Stimulated activated CD4-positive, alpha-beta T cell treated with anti-CD3 and anti-CD28 coated beads, Interleukin-15, amount 100 ng/mL, for 1 hour (primary cell): ENCODE measurements at places on chromosomes 3 and 15.

GRCh38 chr15:69881766-69882165 is 216.0 kb downstream of the TLE3 start:
- DNase-seq: no peak

GRCh38 chr3:160027541-160028195 is 39.0 kb downstream of the IL12A start:
- DNase-seq: no peak

DNA sequence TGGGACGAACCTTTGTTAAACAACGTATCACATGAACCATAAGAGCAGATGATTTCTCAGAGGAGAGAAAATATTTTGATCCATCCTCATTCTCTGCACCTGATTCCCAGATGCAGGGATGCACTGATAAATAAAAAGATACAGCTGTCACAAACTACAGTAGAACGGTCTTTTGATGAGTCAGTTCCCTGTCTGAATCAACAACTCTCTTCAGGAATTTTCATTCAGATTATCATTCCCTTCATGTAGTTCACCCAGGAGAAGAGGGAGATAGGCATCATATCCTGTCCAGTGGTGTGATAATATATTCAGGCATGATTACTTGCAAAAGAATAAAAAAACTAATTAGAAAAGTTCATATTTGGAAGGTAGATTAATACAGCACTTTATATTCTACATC is 521.5 kb downstream of the PYDC2 start:
- no peak for DNase-seq

DNA sequence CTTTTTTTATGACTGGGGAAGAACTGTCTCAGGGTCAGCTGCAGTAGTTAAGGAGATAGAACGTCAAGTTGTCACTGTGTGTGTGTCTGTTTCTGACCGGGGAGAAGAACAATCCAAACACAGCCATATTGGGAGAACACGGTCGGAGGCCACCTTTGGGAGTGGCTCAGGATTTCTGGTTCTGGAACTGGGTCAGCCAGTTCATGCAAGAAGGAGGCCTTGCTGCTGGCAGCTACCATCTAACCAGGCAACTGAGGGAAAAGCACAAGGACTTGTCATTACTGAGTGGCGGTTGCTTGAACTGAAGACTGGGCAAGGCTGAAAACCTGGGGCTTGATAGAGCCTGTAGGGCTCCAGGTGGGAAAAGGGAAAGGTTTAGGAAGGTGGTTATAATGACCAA is 24.6 kb downstream of the GLDN start:
- DNase-seq: no peak

DNA sequence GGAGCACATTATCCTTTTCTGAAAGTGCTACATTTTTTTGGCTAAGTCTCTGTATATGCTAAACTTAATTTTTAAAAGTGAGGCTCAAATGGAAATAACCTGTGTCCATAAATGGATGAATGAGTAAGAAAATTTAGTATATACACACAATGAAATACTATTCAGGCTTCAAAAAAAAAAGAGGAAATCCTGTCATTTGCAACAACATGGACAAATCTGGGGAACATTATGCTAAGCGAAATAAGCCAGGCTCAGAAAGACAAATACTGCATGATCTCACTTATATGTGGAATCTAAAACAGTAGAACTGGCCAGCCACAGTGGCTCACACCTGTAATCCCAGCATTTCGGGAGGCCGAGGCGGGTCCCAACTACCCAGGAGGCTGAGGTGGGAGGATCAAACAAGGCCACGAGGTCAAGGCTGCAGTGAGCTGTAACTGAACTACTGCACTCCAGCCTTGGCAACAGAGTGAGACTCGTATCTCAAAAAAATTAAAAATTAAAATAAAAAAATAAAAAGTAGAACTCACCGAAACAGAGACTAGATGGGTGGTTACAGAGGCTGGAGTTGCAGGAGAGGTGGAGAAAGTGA is 25.8 kb downstream of the CCDC12 start:
- DNase-seq: no peak

- DNase-seq: no peak
Observed at GRCh38 chr15:96303503-96304056, 26.9 kb upstream of the NR2F2 start.

DNA sequence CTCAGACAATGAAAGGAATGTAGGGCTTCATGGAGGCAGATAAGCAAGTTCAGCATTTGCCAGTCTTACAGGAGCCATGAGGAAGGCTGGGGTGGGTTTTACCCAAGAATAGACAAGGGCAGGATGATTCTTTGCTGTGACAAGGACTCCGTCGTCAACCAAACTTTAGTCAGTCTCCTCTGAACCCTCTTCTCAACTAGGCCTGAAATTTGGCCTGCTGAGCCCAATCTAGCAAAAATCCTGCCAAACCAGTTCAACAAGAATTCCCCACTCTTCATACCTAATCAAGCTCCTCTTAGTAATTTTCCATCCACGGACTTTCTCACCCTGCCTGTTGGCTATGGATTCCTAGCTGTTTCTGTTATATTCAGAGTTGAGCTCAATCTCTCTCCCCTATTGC is 280.5 kb downstream of the TBL1XR1 start:
- DNase-seq: no peak

DNA sequence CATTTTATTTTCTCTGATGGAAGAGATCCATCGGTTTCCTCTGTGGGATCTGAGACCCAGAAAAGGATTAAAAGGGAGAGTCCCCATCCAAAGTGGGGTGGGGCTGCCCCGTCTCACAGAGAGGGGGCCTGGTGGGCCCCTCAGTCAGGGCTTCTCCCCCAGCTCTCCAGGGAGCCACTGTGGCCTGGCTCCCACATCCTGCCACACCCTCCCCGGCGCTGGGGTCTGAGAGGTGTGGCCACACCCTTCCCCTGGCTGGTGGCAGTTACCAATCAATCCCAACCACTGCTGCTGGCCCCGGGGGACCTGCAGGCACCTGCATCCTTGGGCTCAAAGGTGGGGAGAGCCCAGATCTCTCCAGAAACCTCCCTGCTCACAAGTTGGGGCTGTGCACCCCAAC is 161.8 kb upstream of the IQSEC1 start:
- DNase-seq: no peak

DNA sequence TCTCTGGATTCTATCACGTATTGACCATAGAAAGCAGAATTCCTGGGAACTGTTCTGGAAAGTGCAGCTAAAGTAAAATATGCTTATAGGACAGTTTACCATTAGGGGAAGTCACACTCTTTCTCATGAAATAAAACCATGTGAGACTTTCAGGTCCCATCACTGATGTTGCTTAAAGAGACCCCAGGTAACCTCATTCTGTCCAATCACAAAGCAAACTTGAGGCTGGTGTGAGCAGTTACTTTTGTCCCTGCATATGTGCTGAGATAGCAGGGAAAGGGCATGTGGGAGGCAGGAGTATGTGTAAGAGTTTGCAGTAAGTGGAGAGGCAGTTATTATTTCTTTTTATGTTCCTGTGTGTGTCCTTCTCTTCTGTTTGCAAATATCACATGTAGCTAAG is 16.1 kb downstream of the GPR87 start:
- DNase-seq: no peak

- DNase-seq: no peak
Observed at GRCh38 chr3:177816667-177817208, 619.5 kb upstream of the TBL1XR1 start.
